Aorta (tissue), 5 donors: ENCODE measurements at places on chromosomes 12 and 14. TPM values are rescaled to one million over a fixed set of nuclear protein-coding genes. Genes with fewer than 3 reads are reported as not detected.

The GPR132 gene
- total RNA-seq = 2.9 TPM

The AMHR2 gene
- total RNA-seq = not detected

GRCh38 chr12:26697217-26697616 is 135.8 kb downstream of the ITPR2 start:
- DNase-seq = no peak

DNA sequence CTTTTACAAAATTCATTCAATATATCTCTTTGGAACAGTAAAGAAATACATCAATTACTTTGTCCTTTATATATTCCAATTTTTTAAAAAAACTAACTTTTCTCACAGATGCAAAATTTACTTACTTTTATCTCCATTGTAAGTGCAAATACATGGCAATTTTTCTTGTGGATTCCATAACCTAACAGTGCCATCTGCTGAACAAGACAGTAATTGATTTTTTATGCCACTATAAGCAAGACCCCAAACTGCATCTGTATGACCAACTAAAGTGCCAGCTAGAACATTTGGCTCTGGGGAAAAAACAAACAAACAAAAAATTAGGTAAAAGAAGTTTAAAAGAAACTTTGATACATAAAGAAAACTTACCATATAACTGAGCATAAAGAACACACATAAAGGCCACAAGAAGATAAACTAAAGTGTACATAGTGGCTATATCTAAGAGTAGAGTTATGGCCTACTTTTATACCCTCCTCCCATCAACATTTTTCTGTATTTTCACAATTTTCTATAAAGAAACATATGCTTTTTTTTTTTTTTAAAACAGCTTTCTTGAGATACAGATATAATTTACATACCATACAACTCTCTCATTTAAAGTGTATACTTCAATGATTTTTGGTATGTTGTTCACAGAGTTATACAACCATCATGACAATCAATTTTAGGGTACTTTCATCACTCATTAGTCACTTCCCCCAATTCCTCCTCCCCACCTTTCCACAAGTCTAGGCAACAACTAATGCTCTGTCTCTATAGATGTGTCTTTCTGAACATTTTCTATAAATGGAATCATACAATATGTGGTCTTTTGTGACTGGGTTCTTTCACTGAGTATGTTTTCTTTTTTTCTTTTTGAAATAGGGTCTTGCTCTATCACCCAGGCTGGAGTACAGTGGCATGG is 32.6 kb downstream of the COCH start:
- no peak for DNase-seq

- no peak for DNase-seq
Measured at GRCh38 chr12:47218191-47218654, 138.5 kb upstream of the AMIGO2 start.

The KCNJ8 gene
- 17.2 TPM for total RNA-seq

- no peak for DNase-seq
Measured at GRCh38 chr12:32788405-32788804, 32.7 kb upstream of the YARS2 start.

- no peak for DNase-seq
Measured at GRCh38 chr12:82973592-82973991, 286.9 kb downstream of the TMTC2 start.

DNA sequence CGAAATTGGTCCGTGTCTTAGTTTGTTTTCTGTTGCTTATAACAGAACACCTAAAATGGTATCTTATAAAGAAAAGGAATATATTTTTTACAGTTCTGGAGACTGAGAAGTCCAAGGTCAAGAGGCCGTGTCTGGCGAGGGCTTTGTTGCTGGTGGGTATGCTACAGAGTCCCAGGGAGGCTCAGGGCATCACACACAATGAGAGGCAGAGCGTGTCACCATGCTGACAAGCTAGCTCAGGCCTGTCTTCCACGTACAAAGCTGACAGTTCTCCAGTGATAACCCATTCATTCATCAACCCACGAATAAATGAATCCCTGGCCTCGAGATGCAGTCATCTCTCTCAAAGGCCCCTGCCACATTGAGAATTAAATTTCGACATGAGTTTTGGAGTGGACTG is 56.7 kb upstream of the AEBP2 start:
- no peak for DNase-seq

DNA sequence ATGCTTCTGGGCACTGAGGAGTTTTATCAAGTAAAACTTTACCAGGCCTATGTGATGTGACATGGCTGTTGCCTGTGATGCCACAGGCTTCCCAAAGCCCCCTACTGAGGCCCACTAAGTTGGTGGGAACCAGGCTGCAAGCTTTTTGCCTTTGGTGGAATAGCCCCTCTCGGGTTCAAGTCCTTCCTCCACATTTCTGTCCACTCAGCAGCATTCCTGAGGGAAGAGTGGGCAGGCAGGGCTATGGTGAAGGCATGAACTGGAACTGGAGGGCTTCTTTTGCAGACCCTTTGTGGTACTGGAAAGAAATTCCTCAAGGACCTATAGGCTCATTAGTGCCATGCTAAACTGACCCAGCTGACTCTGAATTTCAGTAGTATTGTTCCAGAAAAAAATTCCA is 48.5 kb downstream of the WDR20 start:
- no peak for DNase-seq

- no peak for DNase-seq
Measured at GRCh38 chr14:92074555-92074954, 31.8 kb downstream of the ATXN3 start.

The MYF6 gene
- not detected for total RNA-seq

DNA sequence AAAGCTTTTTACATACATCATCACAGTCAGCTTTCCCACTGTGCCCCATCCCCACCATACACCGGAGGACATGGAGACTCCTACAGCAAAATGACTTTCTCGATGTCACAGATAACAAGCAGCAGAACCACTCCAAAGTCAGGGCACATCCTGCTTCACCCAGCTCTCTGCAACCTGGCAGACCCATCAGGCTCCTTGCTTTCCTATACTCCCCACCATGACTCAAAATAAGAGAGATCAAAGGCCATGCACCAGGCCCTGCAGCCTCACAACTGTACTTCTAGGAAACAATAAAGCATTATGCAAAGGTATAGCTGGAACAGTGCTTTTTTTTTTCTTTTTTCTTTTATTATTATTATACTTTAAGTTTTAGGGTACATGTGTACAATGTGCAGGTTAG is 187.4 kb downstream of the DPF3 start:
- no peak for DNase-seq

The KSR2 gene
- total RNA-seq = not detected

DNA sequence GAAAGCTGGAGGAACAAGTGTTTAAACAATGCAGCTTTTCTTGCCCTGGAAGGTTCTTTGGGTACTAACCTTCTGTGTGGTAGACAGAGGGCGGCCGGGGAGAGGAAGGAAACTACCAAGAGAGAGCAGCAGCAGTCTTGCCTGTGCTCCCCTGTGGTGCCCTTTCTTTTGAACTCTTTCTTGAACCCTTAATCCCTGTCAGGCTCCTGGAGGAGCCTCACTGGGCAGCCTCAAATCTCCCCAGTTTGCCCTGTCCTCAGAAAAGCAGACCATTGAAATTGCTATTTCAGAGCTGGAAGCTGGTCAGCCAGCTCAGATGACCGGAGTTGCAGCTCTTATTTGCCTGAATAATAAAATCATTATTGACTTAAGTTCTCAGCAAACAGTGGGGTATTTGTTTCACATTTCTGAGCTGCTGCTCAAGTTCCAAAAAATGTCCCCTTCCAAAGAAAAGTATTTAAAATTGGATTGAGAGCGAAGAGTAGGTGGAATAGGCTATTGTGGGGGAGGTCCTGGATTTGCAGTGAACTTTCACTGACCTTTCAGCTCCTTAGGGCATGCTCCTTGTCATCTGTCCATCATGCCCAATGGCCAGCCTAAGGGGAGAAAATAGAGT is 42.1 kb upstream of the RNASE3 start:
- DNase-seq = no peak

The RASSF9 gene
- 6.5 TPM for total RNA-seq

GRCh38 chr14:103729496-103730448 is 14.2 kb downstream of the ZFYVE21 start:
- no peak for DNase-seq

DNA sequence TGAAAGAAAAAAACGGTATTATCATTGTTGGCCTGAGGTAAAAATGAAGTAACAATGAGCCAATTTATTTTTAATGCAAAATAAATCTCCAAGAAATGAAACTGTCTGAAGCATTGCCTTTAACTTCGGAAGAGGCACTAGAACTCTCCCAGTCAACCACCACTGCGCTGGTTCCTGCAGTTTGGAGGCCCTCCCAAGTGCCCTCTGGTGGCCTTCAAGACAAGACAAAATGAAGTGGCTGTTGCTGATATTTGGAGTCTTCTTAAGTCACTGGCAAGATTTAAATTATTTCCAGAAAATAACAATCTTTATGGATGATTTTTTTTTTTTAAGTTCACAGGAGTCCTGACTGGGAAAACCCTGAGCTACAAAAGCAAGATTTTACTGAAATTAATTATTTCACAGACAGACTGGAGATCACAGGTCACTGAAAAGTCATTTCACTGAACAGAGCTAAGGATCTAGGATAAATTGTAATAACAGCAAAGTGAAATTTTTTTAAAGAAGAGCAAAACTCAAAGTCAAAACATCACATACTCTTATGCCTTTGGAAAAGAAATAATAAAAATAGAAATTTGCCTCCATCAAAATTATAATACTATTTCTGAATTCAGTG is 58.2 kb downstream of the DICER1 start:
- no peak for DNase-seq

DNA sequence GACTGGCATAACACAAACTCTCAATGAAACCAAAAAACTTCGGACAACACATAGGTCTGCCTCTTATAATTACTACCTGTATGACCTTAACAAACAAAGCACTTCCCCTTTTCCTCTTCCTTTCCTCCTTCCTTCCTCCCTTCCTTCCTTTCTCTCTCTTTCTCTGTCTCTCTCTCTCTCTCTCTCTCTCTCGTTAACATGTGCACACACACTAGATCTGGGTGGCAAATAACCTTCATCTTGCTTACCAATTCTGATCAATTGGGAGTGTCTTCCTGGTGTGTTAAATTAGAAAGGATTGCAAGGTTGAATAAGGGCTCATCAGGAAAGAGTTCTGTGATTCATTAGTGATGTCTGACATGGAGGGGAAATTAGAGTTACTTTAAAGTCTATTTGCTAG is 307.8 kb upstream of the PRKD1 start:
- DNase-seq = no peak

- DNase-seq = no peak
Measured at GRCh38 chr14:67528276-67528675, 4.8 kb upstream of the PLEKHH1 start.

The TMPRSS12 gene
- total RNA-seq = not detected
